GM12891 (cell line): ENCODE measurements at places on chromosomes 1 and 21.

DNA sequence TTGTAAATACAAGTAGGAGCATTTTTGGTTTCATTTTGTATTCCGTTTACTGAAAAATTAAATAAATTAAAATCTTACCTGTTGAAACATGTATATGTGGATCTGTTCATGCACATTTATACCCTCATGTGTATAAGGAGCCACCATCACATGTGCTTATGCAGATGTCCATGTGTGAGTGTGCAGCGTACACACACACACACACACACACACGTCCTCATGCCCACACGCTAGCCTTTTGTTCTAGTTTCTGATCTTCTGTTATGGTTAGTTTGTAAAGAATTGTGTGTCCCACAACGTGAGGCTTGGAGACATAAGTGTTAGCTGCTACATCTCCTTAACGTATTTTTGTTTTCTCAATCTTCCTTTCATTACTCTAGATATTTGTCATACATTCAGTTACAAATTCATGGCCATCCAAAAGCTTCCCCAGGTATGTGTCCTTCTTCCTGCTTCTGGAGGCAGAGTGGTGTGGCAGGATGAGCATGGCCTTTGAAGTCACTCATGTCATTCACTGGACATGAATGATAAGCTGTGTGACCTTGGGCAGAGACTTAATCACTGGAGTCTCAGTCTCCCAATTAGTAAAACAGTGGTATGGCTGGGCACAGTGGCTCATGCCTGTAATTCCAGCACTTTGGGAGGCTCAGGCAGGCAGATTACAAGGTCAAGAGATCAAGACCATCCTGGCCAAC, 54.6 kb downstream of the TENT5C start:
- DNase-seq, result no peak

GRCh38 chr1:196654271-196654670, 2.4 kb downstream of the CFH start:
- no peak for DNase-seq

GRCh38 chr1:1920608-1921458, 1.8 kb upstream of the TMEM52 start:
- no peak for DNase-seq

DNA sequence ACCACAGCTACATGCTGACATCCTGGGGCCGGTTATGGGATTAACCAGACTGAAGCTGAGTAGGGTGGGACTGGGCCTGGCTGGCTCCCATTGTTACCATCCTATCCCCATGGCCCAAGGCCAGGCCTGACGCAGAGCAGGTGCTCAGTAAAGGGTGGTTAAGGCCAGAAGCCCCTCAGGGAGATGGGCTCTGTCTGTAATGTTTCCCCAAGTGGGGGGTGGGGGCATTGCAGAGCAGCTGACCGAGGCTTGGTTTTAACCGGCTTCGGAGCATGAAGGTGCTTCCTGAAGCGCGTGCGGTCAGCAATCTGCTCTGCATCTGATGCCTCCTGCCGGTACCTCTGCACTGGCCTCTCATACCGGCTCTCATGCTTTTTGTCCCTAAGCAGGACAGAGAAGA, 83.4 kb upstream of the ACTL8 start:
- no peak for DNase-seq

- no peak for DNase-seq
These were observed 6.4 kb downstream of the DMRTA2 start for GRCh38 chr1:50416553-50417453.

- no peak for DNase-seq
These were observed 234.8 kb downstream of the GPR52 start for GRCh38 chr1:174682419-174683008.

- no peak for DNase-seq
These were observed 96.6 kb upstream of the B3GALT2 start for GRCh38 chr1:193283016-193283415.

DNA sequence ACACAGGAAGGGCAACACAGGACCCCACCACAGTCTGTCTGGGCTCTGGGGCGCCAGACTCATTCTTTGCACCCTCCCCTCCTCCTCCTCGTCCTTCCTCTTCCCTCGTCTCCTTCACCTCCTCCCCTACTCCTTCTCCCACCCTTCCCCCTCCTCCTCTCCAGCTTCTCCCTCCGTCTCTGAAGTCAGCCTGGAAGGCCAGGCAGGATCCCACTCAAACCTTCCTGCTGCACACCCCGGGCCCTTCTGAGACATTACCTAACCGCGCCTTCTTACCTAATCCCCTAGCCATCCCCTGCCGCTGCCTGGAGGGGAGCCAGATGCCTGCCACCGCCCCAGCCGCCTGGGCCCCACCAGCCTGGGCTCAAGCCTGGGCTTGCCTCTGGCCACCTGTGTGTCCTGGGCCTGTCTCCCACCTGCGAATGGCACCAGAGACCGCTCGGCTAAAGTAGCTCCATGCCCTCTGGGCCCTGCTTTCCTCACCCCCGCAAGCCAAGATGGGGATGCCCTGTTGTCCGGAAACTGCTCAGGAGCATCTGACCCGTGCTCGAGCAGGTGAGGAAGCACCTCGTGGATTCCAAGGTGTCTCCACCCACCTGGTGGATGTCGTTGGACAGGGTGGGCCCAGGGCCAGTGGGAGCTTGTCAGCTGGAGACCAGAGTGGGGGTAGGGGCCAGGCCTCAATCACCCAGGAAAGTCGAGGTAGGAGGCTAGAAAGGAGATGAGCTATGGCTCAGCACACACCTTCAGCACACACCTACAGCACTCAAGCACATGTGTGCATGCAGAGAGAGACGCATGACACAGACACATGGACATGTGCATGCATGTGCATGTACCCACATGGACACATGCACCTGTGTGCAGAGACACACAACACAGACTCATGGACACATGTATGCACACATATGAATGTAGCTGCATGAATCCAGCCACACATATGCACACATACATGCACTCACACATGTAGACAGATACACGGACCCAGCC, 31.9 kb downstream of the WNT9A start:
- DNase-seq, result no peak

GRCh38 chr1:156795787-156796186, 20.9 kb downstream of the SH2D2A start:
- no peak for DNase-seq

GRCh38 chr1:46646331-46646730, 21.8 kb downstream of the ATPAF1 start:
- no peak for DNase-seq

DNA sequence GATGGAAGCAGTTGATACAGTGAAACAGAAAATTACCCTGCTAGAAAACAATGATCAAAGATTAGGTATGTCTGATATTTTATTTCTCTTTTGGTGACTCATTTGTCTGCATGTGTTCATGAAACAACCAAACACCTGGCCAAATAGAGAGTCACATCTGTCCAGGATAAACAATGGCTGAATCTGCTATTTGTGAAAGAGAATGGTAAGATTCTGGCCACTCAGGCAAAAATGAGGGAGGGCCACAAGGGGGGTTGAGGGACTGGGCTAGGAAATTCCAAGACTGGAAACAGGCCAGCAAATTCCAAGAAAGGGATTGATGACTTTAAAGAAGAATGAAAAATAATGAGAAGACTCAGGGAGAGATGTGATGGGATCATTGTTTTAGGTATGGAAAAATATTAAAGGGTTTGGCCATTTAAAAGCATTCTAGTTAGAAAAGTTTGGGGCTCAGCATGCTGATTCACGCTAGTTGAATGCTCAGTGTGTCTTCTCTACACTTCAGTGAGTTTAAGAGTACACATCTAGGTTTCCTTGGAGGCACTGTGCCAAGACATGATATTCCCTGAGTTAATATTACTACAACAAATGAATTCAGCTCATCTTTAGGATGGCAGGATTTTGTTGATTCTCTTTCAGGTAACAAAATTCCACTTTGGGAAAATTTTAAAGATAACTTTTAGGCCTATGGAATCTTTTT, 44.9 kb downstream of the TRAF5 start:
- DNase-seq, result no peak

GRCh38 chr21:19609611-19610010, 1206.0 kb upstream of the TMPRSS15 start:
- DNase-seq, result no peak

DNA sequence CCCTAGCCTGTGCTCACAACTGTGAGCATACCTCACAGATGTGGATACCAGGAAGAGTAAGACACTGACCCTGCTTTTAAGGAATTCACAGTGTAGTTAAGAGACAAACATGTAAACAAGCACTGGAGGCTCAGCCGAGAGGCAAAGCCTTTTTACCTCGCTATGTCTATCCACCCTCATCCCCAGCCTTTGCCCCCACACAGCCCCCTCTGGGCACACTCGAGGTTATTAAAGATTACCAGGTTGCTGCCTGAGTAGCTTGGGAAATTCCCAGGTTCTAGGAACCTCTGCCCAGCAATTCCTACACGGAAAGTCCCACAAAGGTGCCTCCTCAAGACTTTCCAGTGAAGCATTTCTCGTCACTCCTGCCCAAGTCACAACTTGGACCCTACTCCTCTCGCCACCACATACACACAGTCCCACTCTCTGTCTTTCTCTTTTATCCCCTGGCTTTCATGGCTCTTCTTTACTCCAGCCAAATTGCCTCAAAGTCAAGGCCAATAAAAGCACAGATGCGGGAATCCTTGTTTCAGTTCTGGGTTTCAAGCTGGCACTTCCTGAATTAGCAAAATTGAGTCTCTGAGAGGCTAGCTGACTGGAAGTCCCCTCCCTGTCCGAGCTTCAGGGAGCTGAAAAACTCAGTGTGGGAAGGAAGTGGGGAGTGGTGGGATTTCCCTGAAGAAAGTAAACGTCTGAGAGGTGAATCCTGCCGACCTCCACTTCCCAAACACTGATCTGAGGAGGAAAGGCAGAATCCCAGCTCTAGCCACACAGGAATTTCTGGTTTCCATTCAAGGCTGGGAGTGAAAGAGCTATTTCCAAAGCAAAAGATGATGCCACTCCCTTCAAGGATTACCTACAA, 7.6 kb downstream of the DENND2D start:
- DNase-seq, result no peak
